ENCODE measurements at places on chromosomes 13 and 19.

DNA sequence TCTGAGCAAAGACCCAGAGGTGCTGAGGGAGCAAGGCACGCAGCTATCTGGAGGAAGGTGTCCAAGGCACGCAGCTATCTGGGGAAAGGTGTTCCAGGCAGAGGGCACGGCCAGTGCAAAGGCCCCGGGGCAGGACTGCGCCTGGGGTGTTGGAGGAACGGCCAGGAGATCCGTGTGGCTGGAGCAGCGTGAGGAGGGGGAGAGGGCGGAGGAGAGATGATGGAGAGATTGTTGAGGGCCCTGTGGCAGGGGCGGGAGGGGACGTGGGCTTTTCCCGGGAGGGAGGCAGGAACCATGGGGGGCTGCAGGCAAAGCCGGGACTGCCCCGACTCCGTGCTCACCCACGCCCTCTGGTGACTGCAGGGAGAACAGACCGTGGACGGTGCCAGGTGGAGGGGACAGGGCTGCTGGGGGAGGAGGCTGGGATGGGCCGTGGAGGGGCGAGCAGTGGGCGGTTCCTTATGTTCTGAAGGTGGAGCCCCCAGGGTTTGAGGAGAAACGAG, 13.3 kb upstream of the MISP start:
- DNase-seq, result peak; percentile 44

- DNase-seq, result no peak
Observed at GRCh38 chr13:45218689-45219088, 17.8 kb upstream of the KCTD4 start.

- no peak for DNase-seq
Observed at GRCh38 chr13:43475140-43475539, 311.6 kb downstream of the ENOX1 start.

GRCh38 chr19:28553005-28553404, 659.9 kb downstream of the UQCRFS1 start:
- DNase-seq, result no peak

DNA sequence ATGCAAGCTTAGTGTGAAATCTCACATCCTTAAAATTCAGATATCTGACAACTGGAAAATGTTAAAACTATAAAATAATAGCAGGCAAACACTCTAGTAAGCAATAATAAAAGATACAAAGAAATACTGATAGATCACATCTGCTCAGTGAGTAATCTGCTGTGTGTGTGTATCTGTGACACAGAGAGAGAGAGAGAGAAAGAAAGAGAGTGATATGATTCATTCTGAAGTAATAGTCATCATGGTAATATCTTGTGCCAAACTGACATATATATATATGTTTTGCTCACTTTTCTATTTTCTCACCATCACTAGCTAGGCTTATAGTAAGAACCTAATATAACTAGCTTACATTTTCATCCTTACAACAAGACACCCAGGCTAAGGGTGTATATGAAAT, 288.0 kb upstream of the SLITRK6 start:
- no peak for DNase-seq

GRCh38 chr13:113860051-113860664, 3.7 kb downstream of the GAS6 start:
- DNase-seq, result no peak

DNA sequence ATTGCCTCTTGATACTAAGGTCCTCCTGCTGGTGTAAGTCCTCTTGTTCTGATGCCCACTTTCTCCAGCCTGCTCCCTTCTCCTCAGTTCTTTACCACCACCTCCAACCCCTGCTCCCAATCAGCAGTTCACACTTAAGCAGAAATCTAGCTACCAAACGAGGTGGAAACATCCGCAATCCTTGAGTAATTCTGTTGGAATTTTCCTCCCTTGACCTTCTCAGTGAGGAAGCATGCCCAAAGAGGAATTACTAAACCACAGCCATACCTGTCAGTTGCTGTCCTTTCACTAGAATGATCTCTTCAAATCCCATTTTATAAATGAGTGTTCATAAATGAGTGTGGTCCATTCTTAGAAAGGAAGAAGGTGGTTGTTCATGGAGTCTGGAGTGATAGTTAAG, 289.9 kb downstream of the DACH1 start:
- no peak for DNase-seq

GRCh38 chr13:41284512-41285288, 21.3 kb upstream of the MTRF1 start:
- DNase-seq, result no peak

GRCh38 chr19:51531349-51532315, at the start of gene SIGLEC6:
SIGLEC6 (minus strand) TSS chr19:51531670; CDS start chr19:51531648, 22 bp downstream.
- no peak for DNase-seq

- no peak for DNase-seq
Observed at GRCh38 chr13:47549219-47549752, 451.8 kb downstream of the SUCLA2 start.

GRCh38 chr19:13917888-13918406, 11.9 kb downstream of the CC2D1A start:
- DNase-seq, result no peak

GRCh38 chr13:43200736-43201135, 177.3 kb downstream of the DNAJC15 start:
- no peak for DNase-seq

- DNase-seq, result no peak
Observed at GRCh38 chr19:47417746-47418691, 1.3 kb downstream of the MEIS3 start.

- no peak for DNase-seq
Observed at GRCh38 chr13:51348069-51348967, 8.8 kb downstream of the SERPINE3 start.

GRCh38 chr13:98105929-98106336, 37.0 kb upstream of the FARP1 start:
- no peak for DNase-seq

DNA sequence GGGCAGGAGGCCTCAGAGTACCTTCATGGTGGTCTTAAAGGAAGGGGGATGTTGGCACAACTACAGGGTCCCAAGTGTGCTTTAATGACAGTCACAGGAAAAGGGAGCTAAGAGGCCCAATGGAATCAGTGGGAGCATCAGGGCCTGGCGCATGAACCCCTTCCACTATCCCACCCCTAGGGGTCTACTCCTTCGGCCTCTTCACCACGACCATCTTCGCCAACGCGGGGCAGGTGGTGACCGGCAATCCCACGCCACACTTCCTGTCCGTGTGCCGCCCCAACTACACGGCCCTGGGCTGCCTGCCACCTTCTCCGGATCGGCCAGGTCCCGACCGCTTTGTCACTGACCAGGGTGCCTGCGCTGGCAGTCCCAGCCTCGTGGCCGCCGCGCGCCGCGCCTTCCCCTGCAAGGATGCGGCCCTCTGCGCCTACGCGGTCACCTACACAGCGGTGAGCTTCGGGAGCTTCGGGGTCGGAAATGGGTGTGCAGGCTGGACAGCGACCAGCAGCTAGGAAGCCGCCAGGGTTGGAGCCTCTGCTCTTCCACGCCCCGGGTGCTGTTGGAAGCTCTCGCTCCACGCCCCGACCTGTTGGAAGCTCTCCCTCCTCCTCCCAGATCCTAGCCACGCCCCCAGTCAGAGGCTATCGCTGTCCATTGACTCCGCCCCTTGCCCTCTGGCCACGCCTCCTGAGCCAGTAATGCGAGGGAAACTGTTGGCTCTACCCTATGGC, 6.0 kb downstream of the PLPPR2 start:
- no peak for DNase-seq

DNA sequence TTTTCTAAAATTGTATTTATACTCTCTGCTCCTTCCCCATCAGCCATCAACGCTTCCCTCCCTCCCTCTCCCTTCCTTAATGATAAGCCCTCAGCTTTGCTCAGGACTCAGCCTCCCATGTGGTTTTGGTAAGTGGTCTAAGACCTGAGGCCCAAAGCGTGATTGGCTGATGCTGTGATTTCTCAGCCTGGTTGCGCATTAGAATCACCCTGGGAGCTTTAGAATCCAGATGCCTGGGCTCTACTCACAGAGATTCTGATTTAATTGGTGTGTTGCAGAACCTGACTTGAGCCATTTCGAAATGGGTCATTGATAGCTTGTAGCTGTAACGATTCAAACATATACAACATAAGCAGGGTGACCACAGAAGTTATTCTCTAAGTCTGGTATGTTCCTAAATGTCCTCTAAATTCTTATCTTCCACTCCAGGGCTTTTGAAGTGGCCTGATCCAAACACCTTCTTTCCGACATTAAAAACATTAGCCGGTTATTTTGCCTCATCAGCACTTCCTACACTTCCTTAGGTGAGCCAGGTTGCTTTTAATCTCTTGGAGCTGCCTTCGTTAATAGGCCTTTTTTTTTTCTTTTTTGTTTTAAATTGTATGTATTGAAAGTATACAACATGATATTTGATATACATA, 60.6 kb downstream of the LRCH1 start:
- no peak for DNase-seq

- DNase-seq, result no peak
Observed at GRCh38 chr19:39122934-39123731, 2.5 kb upstream of the PAK4 start.

- no peak for DNase-seq
Observed at GRCh38 chr19:15422296-15423075, 3.7 kb upstream of the AKAP8L start.

DNA sequence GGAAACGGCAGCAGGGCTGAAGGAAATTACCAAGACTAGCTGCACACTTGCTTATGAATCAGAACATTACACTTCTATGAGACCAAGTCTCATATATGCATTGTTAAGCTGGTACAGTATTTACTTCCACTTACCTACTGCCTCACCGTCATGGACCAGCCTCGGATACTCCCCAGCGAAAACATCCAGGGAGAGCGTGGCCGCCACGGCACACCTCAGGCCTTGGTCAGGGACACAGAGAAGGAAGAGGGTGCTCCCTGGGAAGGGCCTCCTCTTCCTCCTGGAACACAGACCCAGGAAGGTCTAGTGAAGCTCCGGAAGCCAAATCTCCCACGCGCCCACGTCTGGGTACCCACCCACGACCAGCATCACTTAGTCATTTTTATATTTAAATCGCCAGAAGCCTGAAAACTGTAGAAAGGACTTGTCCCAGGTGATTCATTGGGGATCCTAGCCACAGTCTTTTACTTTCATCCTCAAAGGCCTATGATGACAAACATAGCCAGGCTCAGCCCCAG, 24.4 kb upstream of the MTIF3 start:
- DNase-seq, result no peak

DNA sequence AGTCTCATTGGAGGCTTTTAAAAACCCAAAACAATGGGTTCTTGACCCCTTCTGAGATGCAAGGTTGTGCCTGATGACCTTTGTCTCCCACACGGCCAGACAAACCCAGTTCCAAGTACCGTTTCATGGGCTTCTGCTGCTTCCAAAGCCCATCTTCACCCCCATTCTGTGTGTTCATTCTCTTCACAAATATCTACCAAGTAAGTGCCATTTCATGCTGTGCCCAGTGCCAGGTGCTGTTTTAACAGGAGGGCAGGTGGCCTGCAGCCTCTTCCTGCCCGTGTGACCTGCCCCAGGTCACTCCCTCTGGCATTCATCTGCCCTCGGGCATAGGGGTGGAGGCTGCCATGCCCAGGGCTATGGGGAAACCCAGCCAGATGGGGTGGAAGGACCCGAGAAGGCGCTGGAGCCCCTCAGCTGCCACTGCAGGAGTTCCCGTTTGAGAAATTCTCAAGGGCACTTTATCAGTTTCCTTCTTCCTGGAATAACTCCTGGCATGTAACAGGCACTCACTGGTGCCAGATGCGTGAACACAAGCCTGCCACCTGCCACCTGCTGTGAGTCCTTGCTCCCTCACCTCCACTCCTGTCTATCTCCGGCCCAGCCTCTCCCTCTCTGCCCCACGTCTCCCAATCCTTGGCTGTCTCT, 12.5 kb downstream of the CAPN12 start:
- DNase-seq, result no peak

- no peak for DNase-seq
Observed at GRCh38 chr13:27159806-27160563, 11.6 kb downstream of the USP12 start.

DNA sequence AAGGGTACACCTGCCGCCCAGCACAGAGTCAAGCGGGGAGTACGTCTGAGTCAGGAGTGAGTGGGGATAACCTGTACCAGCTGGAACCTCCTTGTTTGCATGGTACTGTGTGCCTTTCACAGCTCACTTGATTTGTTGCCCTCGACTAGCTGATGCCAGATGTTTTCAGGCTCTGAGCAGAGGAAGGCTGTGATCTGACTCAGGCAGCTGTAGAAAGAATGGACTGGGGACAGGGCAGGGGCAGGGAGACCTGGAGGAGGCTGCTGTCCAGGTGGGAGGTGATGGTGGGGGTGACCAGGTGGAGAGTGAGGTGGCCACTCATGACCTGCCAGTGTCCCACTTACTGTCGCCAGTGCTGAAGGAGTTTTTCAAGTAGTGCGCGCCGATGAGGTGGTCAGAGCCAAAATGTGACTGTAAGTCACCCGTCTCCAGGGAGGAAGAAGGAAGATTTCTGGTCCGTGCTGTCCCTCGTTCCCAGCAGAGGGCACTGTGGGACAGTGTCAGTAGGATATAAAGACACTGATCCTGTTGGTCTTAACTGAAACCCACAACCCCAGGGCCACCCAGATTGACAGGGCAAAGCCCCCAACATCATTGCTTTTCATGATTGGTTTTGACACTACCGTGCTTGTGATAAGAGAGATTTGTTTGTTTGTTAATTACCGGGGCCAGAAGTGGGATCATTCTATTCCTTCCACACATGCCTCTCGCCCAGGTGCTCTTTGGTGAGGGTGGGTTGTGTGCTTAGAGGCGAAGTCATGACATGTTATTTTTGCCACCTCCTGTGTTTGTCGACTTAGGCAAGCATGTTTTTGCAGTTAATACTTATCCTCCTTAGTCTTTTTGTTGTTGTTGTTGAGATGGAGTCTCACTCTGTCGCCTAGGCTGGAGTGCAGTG, 128.4 kb downstream of the DPF1 start:
- peak; percentile 23 for DNase-seq

DNA sequence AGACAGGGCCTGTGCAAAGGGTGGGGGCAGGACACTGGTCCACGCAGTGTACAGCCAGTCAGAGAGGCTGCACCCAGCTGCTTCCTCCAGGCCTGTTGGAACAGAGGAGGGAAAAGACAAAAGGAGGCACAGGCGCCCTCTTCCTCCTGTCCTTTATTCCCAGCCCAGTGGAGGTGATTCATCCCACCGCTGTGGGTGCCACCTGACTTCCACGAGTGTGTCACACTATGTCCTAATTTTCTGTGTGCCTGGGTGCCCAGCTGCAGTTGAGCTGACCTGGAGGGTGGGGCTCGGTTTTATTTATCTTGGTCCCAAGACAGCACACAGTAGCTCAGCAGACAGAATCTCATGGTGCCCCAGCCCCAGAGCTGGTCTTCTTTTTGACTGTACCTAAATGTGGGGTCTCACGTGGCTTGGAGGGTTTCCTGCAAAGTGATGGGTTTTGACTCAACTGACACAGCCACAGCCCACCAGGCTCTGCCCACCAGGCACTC, 9.0 kb downstream of the EPS15L1 start:
- DNase-seq, result no peak

DNA sequence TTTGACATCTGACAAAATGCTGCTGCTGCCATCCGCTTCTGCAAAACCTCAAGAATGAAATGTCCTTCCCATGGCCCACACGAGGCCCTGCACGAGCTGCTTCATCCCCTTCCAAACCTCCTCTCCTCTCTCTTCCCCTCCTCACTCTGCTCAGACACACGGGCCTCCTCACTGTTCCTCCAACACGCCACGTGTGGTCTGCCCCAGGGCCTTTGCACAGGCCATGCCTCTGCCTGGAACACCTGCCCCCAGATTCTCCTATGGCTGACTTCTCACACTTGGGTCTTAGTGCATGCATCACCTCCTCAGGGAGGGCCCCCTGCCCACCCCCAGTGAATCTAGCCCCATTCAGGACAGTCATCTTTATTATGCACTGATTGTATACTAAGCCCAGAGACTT, 15.9 kb downstream of the NRTN start:
- DNase-seq, result no peak

GRCh38 chr13:50144246-50145160, 129.3 kb downstream of the KCNRG start:
- no peak for DNase-seq
